ENCODE measurements at places on chromosomes 6 and 20.
A peak's percentile ranks its signal among the peaks of the same experiment; 100 is the strongest.

DNA sequence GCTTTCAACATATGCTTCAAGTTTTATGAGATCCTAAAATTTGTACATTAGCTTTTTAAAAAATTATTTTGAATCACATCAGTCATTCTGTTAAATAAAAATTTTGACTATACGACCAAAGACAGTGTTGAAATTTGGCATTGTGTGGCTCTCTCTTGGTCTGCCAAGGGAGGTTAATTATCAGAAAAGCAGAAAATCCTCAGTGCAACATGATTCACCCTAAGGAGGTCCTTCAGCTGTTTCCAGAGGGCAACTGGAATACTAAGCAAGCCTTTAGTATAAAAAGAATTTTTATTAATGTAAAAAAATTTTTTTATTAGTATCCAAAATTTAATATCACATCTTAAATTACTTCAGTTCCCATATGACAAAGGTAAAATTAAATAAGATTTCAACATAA lies 23.1 kb upstream of the TMEM244 start:
- DNase-seq, result no peak

DNA sequence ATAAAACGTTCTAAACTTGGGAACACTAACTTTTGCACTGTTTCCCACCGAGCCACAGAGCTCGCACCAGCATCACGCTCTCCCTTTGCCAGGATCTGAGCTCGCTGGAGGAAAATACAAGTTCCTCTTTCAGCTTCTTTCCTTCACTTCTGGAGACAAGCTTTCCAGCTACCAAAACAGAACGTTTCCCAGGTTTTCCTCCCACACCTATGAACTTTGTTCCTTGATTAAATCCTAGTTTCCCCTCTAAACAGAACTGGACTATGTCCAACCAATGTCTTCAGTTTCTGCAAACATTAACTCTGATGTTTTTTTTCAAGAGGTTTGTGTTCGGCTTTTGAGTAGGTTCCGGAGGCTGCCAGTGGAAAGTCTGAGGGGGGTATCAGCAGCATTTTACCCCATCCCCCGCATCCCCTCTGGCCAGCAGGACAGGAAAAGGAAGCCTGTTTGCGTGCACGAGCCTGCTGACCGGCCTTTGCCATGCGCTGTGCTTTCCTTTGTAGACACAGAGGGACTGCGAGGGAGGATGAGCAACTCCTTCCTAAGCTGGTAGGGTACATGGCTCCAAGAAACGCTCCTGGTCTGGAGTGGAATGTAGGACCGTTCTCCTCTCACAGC lies 135.5 kb downstream of the LY86 start:
- DNase-seq, result peak; percentile 72

- DNase-seq, result peak; percentile 93
Measured at GRCh38 chr20:51360451-51361201, 181.9 kb downstream of the NFATC2 start.

DNA sequence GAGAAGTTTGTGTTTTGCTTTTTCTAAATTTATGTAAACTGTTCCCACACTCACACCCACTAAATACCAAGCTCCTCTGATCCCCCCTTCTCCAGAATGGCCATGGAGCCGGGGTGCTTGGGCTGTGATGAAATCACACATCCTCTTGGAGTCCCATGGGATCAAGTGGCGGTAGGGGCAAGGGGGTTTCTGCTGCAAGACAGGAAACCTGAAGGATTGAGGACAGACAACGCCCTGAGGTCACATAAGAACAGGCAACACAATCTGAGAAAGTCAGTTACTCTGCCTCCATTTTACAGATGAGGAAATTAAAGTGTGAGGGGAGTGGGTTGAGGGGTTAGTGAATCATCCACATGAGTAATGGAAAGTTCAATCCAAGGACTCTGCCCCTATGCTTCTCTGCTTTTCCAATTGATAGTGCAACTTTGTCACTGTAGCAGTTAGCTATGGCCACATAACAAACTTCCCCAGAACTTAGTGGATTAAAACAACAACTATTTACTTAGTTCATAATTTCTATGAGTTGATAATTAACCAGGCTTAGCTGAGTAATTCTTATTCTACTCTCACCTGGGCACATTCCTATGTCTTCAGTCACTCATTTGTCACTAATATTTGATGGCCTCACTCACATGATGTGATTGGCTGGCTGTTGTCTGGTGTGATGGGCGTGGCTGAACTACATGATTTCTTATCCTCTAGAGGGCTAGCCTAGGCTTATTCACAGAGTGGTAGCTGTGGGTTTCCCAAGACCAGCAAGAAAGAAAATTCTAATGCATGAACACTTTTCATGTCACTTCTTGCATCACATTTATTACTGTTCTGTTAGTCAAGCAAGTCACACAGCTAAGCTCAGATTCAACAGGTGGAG lies 311.1 kb upstream of the RNF24 start:
- no peak for DNase-seq

- DNase-seq, result no peak
Measured at GRCh38 chr20:57167971-57168701, 98.3 kb downstream of the BMP7 start.

GRCh38 chr6:75290136-75290945 lies 5.7 kb upstream of the TMEM30A start:
- no peak for DNase-seq

DNA sequence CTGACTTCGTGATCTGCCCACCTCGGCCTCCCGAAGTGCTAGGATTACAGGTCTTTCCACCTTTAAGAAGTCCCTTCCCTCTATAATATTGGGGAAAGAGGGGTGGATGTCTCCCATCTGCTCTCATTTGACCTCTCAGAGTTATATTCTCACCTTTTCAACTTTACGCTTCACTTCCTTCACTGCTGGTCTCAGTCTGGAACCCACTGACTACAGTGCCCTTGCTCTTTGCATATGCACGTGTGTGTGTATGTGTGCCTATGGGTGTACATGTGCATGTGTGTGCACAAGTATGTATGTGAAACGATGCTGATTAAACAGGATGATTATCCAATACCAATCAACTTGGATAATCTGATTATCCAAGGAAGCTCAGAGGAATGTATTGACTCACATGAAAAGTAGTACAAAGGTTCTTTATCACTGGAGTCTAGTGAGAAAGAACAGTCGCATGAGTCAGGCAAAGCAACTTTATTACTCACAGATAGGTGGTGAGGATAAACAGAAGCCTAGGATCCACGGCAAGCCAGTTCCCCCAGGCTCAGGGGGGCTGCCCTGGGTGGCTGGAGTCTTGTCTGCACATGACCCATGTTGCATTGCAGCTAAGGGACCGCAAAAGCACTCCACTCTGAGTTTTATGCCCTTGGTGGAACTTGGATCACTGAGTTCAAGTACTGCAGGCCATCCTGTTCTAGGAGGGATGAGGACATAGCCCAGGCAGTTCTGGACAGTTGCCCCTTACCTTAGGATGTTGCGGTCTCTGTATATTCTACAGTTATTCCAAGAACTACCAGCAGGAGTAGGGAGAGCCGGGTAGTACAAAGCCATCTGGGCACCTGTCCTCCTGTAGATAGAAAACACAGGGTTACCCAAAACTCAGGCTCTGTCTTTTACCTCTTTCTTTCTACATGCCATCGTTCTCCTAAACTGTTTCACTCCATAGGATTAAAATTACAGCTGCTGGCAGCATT lies 50.9 kb downstream of the SNRNP48 start:
- DNase-seq, result no peak

DNA sequence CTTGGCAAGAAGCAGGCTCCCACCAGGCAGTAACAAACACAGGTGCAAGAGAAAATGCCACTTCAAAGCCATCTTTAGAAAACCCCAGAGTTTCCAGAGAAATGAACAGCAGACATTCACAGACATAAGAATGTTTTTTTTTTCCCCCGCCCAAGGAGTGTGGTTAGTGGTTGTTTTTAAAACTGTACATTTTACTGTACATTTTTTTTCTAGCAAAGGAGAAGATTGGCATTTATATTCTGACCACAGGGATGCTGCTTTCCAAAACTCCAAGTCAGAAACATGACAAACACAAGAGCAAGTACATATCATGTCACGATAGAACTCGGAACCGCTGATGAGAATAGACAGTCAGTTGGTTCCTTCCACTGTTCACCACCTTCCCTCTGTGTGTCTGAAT lies 197.9 kb downstream of the LRFN2 start:
- no peak for DNase-seq

DNA sequence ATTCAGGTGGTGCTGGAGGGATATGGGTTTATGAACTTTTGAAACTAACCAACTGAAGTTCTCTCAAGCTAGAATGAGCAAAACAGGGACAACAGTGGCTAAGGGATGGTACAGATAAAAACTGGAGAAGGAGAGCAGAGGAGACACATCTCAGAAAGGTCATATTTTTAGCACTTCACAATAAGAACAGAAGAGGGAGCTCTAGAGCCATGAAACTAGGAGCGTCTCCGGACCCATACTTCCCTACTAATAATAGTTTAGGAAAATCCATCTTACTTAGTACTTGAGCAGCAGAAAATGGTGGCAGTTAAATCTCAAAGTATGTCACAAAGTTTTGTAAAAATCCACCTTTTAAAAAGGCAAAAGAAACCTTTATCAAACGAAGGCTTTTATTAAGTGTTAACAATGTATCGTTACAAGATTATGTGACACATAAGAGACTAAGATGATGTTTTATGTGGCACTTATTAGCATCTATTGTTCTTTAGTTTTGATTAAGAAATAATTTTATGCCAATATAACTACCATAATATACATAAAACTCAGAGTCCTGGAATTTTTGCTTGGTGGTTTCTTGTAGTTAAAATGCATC lies 278.6 kb downstream of the TBC1D32 start:
- DNase-seq, result peak; percentile 27

DNA sequence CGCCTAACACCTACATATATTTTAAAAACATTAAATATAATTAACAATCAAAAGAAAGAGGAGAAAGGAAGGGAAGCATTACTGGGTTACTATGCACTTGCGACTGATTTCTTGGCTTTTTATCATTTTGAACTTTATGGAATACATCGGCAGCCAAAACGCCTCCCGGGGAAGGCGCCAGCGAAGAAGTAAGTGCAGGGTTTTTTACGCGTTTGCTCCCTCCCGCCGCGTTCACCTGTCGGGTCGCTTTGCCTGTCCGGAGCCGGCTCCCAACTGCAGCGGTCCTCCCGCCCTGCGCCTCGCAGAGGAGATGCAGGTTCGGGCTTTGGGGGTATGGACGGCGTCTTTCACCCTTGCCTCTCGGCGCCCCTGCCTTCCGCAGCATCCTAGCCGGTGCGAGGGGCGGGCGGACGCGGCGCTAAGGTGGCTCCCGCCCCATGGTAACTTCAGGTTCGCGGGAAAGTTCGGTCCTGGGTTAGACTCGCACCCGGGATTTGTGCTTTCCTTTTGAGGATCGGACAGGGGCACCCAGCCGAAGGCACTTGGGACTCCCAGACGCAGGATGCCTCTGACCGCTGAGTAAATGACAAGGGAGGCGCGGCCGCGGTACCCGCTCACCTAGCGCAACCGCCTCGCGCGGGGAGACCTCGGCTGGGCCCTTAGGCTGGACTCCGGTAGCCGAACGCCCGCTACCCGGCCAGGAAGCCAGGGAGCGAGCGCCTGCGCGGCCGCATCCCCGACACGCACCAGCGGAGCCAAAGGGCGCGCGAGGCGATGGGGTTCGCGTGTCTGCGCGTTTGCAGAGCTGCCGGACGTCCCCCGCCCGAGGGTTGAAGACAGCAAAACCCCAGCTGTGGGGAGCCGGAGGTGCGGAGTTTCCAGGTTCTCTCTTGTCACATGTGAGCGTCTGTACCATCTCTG lies 891 bp downstream of the RSPO3 start:
- no peak for DNase-seq

- DNase-seq, result no peak
Measured at GRCh38 chr20:44489931-44490330, 14.3 kb downstream of the TTPAL start.

- no peak for DNase-seq
Measured at GRCh38 chr6:168047841-168048723, 30.9 kb downstream of the FRMD1 start.

- no peak for DNase-seq
Measured at GRCh38 chr6:168923171-168923570, 330.5 kb downstream of the THBS2 start.

DNA sequence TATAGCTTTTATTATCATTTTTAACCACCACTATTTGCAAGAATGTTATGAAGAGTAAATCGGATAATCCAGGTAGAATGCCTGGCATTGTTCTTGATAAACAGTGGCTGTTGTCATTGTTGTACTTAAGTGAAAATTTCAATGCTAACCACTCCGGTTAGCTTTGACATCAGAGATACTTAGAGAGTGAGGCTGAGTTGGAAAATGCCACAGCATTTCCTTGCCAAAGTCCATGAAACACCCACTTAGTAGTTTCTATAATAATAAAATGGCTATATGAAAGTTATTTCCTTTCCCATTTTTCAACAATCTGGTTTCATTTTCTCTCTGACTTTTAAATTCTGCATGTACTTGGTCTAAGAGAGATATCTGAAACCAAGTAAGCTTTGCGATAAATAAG lies 132.0 kb downstream of the CDK19 start:
- no peak for DNase-seq

DNA sequence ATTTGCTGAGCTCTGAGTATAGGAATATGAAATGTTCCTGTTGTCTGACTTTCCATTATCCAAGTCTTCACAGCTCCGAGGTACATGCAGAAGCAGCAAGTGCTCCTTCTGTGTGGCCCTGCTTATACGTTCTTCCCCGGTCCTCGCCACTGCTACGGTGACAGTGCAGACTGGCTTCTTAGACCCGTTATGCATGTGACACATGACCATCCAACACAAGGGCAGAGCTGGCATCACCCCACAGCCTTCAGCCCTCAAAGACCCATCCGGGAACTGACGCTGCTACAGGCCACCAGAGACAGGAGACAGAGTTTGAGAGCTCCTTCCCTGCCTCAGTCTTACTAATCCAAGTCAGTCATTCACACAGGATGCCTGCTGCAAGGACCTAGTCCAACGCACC lies 70.4 kb downstream of the TRAM2 start:
- DNase-seq, result no peak

GRCh38 chr6:134911547-134911946 lies 38.4 kb downstream of the ALDH8A1 start:
- no peak for DNase-seq

DNA sequence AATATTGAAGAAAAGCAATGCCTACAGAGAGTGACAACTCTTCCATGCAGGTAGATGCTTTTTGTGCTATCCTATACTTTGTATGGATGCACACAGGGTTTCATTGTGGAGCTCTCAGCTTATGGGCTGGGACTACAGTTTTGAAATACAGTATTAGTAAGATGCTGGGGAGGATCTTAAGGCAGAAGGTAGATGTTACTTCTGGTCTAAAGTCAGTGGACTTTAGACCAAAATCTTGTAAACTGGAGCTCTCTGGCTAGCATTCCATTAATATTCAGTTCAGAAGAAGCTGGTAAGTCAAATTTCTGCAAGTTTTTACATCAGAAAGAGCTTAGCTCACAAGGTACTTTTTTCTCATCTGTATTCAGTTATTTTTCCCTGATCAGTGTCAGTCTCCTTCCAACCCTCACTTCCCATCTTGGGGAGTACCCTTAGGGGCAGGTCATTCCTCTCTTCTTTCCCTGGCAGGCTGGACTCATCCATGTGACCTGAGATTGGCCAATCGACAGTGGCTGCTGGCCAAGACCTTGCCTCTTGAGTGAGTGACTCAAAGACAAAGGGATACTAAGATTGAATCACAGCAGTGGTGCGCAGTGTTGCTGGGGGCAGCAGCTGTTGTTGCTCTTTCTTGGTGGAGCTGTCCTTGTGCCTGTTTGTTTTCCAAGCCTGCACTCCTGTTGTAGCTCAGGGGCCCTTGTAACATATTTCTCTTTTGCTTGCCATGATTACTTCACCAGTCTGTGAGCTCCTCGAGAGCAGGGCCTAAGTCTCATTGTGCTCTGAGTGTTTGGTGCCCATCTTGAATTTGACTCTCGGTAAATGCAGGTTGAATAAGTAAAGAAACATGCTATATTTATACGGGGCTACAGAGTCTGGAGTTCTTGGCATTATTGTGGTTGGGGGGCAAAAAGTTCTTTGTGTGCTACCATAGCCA lies 2.8 kb upstream of the PHF20 start:
- DNase-seq, result peak; percentile 90

GRCh38 chr20:5945963-5946362 lies 4.4 kb downstream of the TRMT6 start:
- DNase-seq, result no peak

Measured in glomerular endothelial cell (primary cell).